ENCODE measurements at places on chromosomes 4 and X.

- DNase-seq, result no peak
Measured at GRCh38 chr4:48467442-48467841, 15.7 kb upstream of the SLC10A4 start.

GRCh38 chr4:90442619-90443018 is 315.4 kb downstream of the CCSER1 start:
- no peak for DNase-seq

GRCh38 chr4:172778583-172778982 is 390.0 kb upstream of the GALNT7 start:
- no peak for DNase-seq

GRCh38 chr4:114038762-114039387 is 59.4 kb upstream of the ARSJ start:
- DNase-seq, result no peak

GRCh38 chr4:111807576-111807975 is 337.7 kb upstream of the FAM241A start:
- no peak for DNase-seq

GRCh38 chr4:72809208-72809607 is 240.2 kb upstream of the ADAMTS3 start:
- DNase-seq, result no peak
